Esophagus mucosa (tissue), 1 donor: ENCODE measurements at places on chromosomes 1 and 21.
A peak's percentile ranks its signal among the peaks of the same experiment; 100 is the strongest.

GRCh38 chr1:227281371-227281770 is 36.9 kb downstream of the CDC42BPA start:
- ATAC-seq = no peak

- no peak for ATAC-seq
Measured at GRCh38 chr1:218304281-218305039, 19.4 kb downstream of the RRP15 start.

DNA sequence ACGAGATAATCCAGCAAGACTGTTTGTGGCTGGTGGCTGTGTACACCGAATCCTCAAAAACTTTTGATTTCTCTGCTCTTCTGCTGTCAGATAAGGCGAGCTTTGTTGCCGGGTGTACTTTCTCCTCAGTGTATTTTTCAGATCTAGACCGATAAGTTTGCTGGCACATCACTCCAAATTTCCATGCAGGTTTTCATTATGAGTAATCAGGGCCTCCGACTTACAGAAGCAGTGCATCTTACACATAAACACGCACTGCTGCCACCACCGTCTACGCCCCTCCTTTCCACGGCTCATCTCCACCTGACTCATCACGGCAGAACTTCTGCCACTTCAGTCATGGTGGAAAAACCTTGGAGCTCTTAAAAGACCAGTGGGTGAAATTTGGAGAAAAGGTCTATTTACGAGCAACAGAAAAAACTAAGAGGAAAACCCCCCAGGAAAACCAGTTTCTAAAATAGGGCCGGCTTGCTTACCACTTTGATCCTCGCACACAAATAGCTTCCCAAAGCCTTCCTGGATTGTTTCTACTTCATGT is 7.7 kb downstream of the ZBTB21 start:
- peak; percentile 69 for ATAC-seq

- ATAC-seq = no peak
Measured at GRCh38 chr1:243320224-243320623, 64.4 kb downstream of the SDCCAG8 start.

DNA sequence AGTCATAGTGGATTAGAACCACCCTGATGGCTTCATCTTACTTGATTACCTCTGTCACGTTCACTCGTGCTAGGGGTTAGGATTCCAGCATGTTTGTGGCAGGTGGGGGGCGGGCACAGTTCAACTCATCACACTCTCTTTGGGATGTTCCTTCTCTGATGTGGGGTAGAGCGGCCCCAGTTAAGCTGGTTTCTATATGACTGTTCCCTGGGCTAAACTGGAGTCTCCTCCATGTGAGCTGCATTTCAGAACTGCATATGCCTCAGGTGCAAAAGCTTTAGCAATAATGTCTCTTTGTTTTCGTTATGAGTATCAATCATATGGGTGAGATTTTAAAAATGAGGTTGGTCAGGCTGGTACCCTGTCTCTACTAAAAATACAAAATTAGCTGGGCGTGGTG is 393.2 kb downstream of the RPS6KC1 start:
- no peak for ATAC-seq

DNA sequence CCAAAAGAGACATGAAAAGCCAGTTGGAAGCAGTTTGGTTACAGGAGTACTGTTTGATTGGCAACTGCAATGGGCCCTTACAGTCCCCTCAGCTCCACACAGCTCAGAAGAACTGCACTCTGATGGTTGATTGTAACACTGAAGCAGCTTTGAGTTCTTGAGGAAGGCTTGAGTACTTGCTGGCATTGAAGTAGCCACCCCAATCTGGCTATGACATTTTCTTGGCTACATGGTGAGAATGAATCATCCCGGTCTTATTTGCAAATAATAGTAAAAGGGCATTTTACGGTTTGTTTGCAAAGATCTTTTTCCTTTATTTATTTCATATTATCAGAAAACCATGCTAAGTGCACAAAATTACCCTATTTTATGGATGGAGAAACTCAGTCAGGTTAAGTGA is 159.7 kb upstream of the BEND5 start:
- ATAC-seq = no peak
